ENCODE measurements at places on chromosomes 2 and 18.
A peak's percentile ranks its signal among the peaks of the same experiment; 100 is the strongest.

DNA sequence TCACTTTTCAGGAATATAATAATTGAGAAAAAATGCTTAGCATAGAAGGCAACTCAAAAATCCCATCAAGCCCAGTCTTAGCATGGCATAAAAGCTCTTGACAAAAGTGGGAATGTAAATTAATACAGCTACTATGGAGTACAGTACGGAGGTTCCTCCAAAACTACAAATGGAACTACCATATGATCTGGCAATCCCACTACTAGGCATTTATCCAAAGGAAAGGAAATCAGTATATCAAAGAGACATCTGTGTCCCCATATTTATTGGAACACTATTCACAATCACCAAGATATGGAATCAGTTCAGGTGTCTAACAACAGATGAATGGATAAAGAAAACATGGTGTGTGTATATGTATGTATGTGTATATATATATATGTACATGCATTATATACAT, 28.8 kb downstream of the ITGAV start:
- no peak for DNase-seq

GRCh38 chr2:171652416-171652785, 34.9 kb upstream of the DYNC1I2 start:
- no peak for DNase-seq

DNA sequence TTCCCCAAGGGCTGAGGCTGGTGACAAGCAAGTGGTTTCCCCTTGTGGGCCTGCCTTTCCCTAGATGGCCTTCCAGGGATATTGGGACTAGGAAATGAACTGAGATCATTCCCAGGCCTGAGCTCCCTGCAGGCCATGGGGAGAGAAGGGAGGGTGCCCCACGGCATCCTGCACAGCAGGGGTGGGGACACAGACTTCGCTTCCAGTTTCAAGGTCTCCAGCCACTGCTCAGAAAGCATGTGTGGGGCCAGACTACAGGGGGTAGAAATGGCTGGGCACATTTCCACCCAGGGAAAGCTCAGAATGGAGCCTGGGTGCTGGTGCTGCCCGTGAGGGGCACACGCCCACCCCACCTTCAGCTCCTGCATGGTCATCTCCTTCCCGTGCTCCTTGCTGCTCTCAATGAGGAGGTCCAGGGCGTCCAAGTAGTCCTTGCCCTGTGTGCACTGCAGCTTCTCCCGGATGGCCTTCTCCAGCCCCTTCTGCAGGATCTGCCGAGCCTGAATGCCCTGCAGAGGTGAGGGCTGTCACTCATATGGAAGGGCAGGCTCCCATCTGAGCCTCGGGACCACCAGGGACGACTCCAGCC, 13.2 kb downstream of the CYP26B1 start:
- DNase-seq = no peak

DNA sequence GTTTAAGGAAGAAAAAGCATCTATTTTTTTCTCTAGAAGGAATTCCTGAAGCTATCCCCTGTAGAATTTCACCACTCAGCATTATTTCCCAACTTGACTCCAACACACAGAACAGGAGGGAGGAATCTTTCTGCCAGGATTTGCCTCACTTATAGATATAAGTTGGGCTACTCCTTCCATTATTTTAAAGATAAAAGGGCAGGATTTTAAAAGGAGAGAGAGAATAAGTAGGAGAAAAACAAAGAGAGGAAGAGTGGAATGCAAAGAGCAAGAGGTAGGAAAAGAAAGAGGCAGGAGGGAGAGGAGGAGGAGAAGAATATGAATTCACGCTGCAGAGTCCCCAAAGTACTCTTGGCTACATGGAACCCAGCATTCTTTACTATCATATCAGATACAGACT, 182.5 kb downstream of the TCF4 start:
- no peak for DNase-seq

GRCh38 chr2:218043100-218043499, 26.0 kb upstream of the RUFY4 start:
- no peak for DNase-seq

GRCh38 chr18:51370996-51371395, 173.5 kb upstream of the MEX3C start:
- no peak for DNase-seq

- no peak for DNase-seq
Observed at GRCh38 chr2:17899871-17900270, 21.4 kb downstream of the KCNS3 start.

- DNase-seq = no peak
Observed at GRCh38 chr18:12884406-12885323, 628 bp upstream of the PTPN2 start.

- DNase-seq = no peak
Observed at GRCh38 chr2:46042711-46043110, 254.5 kb upstream of the EPAS1 start.

- peak; percentile 20 for DNase-seq
Observed at GRCh38 chr18:36580266-36580665, 248.5 kb downstream of the TPGS2 start.

DNA sequence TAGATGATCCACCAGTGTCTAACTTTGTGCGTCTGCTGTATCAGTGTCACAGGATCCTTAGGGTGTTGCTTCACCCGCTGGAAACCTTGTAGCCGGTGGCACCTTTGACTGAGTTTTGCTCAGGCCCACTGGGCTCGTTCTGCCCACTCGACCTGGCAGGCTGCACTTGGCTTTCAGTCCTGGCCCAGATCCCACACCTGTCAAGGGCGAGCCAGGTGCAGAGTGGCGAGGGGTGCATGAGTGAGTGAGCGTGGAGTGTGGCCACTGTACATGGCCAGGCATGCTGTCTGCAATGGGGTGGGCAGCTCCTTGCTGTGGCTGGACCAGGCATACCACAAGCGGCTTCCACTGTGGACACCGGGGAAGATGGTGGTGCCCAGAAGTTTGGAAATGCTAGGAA, 179.0 kb downstream of the FAM210A start:
- DNase-seq = no peak

GRCh38 chr2:28350791-28351285, 41.8 kb upstream of the FOSL2 start:
- no peak for DNase-seq

DNA sequence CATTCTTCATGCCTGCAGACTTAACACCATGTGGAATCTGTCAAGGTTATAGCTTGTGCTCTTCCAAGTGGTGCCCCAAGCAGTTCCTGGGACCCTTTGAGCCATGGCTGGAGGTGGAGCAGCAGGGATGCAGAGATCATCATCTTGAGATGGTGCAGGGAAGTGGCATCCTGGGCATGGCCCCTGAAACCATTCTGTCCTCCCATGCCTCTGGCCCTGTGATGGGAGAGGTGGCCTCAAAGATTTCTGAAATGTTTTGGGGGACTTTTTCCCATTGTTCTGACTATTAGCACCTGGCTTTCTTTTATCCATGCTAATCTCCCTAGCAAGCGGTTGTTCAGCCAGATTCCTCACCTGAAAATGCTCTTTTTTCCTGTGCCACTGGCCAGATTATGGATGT, 10.3 kb upstream of the TMEM37 start:
- DNase-seq = no peak

- DNase-seq = no peak
Observed at GRCh38 chr2:148493822-148494563, 150.6 kb upstream of the EPC2 start.

DNA sequence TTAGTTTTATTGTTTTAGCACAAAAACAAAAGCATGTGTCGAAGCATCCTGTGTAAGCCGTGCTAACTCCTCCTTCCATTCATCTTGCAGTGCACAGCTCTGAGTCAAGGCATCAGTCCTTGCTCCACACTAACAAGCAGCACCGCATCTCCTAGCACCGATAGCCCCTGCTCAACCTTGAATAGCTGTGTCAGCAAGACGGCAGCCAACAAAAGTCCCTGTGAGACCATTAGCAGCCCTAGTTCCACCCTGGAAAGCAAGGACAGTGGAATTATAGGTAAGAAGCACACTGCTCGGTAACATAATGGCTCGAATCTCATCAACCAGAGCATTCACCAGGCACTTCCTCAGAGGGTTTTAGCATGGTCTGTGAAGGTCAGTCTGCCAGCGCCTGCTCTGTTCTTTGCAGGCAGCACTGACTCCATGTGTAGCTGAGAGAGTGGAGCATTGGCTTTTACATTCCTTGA, 136.2 kb downstream of the WDSUB1 start:
- no peak for DNase-seq

GRCh38 chr2:221449406-221449805, 122.7 kb downstream of the EPHA4 start:
- no peak for DNase-seq

DNA sequence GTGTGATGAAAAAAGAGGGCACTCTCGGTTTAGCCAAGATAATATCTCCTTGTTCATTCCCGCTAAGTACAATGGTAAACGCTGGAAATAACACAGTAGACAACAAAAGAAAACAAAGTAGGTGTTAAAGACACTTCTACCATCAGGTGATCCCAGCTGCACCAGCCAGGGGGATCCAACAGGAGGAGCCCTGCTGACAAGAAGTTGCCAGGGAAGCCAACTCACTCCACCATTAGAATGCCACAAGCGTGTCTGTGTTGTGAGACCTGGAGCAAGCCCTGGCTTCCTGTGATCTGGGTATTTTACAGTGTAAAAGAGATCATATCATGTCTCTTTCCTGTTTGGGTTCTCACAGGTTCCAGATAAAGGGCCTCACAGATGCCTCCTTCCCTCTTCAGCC, 117.0 kb downstream of the GRB14 start:
- no peak for DNase-seq

DNA sequence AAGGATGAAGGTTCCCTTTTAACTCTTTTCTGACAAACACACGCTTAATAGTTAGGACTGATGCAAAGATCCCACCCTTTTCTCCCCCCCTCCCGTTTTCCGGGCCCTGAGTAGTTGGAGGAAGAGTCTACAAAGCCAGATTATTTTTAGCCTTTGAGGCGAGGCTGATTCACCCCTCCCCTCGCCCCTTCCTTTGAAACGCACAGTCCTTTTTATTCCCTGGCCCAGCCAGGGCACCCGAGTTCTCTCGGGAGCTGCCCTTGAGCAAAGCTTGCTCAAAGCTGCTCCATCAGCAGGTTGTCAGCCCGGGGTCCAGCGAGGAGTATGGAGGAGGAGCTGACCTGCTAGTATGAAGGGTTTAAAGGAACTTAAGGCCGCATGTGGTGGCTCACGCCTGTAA, 47.1 kb upstream of the SPRED2 start:
- no peak for DNase-seq

- no peak for DNase-seq
Observed at GRCh38 chr2:237636578-237636977, 9.2 kb downstream of the LRRFIP1 start.

DNA sequence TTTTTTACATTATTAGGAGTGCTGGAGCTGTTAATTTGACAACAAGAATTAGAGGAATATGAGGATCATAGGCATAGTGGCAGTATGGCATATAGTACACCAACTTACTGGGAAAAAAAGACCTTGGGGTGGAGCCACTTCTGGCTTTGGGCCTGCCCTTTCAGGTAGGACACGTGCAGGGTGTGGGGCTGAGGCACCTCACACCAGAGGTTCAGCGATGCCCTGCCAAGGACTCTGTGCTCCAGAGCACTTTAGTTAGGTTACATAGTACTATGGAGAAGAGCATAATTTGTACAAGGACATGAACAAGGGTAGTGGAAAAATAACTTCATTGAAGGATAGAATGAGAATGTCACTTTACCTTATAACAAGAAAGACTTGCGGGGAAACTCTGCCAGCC, 77.1 kb upstream of the CD302 start:
- no peak for DNase-seq

GRCh38 chr2:204834716-204835384, 289.6 kb downstream of the PARD3B start:
- no peak for DNase-seq

DNA sequence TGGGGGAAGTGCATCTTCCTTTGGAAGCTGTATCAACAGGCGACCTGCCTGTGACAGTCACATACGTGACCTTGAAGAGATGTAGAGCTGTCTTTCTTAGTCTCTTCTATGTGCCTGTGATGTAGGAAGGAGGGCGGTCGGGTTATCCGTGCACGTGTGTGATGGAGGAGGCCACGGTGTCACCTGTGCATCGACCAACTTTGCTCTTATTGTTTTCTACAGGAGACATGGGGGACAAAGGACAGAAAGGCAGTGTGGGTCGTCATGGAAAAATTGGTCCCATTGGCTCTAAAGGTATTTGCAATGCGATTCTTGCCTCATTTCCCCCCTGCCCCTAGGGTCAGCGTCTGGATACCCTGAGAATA, 20.7 kb upstream of the ALLC start:
- no peak for DNase-seq

DNA sequence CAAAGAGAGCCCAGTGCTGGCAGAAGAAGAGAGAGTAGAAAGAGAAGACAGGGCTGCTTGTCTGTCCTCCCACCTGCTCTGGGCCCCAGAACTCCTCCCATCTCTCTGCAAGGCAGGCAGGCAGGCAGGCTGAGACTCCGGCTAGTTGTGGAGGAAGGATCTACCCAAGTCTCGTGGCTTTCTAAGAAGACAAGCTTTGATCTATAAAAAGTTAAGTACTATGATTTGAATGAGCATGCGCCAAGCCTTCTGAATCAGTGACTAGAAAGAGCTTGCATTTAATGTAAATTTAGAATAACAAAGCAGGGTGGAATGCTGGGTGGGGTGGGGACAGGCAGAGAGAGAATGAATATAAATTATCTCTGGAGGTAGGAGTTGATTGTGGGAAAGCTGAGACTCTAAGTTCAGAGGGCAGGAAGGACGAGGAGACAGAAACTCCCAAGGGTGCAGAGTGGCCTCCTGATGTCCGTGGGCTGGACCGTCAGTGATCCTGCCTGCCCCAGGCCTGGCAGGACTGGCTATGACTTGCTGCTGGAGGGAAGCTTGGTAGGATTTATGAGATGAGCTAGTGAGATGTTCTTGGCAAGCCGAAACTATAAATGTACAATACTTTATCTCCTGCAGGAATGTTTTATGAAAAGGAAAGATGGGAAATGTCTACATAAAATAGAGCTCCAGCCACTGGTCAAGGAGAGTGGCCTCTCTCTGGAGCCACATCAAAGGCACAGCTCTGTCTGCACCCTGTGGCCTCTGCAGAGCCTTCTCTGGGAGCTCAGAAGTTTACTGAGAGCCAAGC, 447.5 kb downstream of the TNS1 start:
- peak; percentile 45 for DNase-seq

DNA sequence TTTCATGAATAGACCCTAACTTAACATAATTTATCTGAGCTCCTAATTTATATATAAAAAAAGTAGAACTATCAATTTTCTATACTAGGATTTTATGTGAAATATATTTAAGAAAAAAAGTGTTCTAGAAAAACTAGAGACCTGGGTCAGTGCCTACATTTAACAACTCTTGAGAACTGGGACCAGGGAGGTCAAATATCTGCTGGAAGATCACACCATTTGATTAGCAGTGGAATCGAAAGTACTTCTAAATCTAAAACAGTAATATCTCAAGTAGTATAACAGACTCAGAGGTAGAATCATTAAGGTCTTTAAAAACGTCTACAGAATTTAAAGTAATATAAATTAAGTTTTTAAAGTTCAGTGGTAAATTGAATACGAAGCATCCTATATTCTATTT, 34.6 kb downstream of the PPP3R1 start:
- no peak for DNase-seq

Data from AG09309 (cell line).